ENCODE measurements at places on chromosomes 2 and 18.

- peak; percentile 31 for DNase-seq
Measured at GRCh38 chr2:222024932-222025880, 273.6 kb downstream of the PAX3 start.

DNA sequence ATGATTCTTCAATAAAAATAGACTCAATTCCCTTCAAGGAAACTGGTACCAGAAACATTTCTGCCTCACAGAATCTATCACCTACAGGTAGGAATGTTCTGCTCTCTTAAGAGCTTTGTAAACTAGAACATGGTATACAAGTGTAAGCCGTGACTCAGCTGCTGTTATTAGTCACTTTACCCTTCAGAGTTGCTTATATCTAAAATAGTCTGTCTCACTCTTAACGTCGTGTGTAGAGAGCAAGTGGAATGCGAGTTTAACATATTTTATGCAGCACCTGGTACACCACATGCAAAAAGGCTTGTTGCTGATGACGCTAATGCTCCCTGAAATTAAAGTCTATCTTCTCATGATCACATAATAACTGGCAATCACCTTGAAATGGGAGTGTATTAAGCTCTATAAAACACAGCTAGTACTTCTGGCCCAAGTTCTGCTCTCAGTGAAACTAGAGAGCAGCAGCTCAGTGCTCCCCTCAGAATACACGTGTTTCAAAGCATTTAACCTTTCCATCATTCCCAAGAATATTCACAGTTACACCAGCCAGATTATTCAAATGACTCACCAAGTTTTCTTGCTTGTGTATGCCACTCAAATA is 420.0 kb downstream of the ZEB2 start:
- DNase-seq = no peak

- DNase-seq = no peak
Measured at GRCh38 chr2:218853766-218854165, 5.8 kb upstream of the WNT6 start.

GRCh38 chr18:61851940-61852451 is 40.8 kb downstream of the RNF152 start:
- DNase-seq = no peak

- no peak for DNase-seq
Measured at GRCh38 chr2:127847931-127848330, 10.0 kb downstream of the POLR2D start.

DNA sequence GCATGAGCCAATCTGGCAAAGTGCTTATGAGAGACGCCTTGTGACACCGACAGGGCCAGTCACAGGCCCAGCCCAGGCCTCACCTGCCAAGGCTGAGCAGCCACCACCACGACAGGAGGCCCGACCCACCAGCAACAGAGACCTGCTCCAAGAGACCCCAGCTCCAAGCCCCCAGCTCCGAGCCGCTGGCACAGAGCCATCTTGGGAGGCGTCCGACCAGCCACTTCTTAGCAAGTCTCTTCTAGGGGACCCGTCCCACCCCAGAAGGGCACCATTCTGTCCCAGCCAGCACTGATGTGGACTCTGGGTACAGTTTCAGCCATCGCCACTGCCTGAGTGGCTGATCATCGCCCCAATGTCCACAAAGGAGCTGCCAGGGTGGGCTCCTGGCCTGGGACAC is 290.7 kb upstream of the SALL3 start:
- DNase-seq = no peak

DNA sequence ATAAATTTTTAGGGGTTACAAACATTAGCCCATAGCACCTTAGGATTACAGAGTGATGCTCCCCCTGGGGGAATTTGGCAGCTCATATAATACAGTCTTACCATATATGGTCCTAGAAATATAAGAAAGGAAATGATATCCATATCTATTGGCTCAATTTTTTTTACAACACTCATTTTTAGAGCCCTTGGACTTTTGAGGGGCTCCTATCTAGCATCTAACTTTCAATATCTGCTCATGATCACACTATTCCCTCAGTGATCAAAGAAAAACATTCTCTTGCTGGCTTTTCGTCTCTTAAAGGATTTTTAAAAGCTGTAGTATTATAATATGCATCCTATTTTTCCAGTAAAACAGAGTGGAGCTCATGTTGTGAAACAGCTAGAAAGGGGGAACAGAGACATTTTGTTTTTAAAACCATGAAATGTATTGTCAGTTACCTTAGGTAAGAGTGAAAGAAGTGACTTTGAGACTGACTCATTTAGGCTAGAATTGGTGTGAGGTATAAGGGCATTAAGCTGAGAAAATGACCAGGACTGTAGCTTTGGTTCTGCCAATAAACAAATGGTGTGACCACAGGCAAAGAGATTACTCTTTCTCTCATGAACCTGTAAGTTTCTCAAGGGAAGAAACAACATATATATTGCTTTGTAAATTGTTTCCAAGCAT is 65.8 kb downstream of the ALPK2 start:
- no peak for DNase-seq

DNA sequence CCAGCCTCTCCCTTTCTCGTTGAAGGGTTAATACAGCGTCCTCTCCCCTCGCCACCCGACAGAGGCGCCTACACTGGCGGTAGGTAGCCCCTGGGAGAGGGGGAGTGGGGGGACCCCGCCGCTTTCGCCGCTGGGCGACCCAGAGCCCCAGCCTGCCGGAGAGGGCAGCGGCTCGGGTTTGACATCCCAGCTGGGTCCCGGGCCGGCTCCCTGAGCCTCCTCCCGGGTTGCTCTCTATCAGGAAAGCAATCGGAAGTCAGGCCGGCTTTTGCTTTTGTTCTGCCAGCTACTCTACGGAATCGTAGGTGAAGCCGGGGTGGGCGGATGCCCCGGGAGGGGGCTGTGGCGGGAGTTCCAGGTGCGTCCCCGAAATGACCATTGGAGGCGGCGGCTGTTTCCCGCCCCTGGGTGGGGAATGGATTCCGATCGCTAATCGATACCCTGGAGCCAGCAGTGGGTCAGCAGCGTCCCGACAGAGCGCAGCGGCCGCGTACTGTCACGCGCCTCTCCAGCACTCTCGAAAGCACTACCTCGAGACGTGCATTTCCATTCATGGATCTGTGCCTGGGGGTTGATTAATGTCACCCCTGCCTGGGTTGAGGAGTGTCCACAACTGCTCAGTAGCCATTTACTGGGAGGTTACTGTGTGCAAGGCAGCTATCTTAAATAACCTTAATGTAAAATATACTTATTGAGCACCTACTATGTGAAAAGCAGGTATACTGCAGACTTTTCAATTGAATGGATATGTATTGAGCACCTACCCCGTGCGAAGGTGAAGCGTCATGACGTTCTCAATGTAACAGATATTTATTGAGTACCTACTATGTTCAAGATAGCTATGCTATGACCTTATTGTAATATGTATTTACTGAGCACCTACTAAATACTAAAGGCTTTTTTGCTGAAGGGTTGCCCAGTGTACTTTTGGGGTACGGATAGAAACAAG is 1.1 kb downstream of the MAPK4 start:
- no peak for DNase-seq

DNA sequence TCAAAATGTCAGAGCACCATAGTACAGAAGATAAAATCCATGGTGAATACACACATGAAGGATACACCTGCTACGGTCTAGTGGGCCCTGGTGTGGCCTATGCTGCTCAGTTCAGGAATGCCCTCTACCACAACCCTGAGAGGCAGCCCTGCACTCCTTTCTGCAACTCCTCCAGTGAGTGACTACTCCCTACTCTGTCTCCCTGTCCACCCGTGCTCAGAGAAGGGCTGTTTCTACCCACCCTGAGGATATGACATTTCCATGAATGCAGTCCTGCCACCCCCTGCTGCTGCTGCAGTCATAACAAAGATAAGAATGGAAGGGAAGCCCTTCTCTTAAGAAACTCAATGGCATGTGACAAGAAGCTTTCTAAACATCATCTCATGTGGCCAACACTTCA is 137.0 kb downstream of the EN1 start:
- DNase-seq = no peak

DNA sequence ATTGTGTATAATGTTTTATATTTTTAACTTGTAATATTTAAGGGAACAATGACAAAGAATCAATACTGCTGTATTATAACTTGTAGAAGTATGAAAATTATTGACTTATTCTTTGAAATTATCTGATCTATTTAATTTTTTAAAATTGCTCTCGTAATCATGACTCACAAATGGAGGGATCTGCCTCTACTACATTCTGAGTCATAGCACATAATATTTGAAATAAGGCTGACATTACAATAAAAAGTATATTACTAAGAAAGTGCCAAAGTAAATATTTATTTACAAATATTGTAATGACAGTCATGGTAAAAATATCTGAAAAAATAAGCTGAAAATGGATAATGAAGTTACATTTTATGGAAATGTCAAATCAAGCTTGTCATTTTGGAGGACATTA is 1144.6 kb upstream of the CDH2 start:
- DNase-seq = no peak

GRCh38 chr18:42509750-42510415 is 554.8 kb downstream of the PIK3C3 start:
- no peak for DNase-seq

- DNase-seq = no peak
Measured at GRCh38 chr2:192357217-192357616, 162.5 kb upstream of the TMEFF2 start.

GRCh38 chr2:207662203-207662602 is 37.0 kb upstream of the METTL21A start:
- DNase-seq = no peak

DNA sequence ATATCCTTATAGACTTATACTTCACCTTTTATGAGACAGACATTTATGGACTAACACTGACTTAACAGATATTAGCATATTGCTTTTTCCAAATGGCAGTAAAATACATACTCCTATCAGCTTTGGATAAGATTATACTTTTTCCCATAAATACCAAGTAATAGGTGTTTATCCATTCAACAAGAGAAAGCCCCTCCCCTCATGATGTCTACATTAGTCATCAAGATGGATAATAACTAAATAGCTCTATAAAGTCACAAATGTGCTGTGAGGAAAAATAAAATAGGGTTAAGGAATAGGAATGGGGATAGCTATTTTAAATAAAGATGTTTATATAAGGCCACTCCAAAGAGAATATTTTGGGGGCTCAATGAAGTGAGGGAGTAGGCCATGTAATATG is 39.4 kb downstream of the CSRNP3 start:
- no peak for DNase-seq

GRCh38 chr2:137659616-137660015 is 304.7 kb upstream of the HNMT start:
- peak; percentile 12 for DNase-seq

DNA sequence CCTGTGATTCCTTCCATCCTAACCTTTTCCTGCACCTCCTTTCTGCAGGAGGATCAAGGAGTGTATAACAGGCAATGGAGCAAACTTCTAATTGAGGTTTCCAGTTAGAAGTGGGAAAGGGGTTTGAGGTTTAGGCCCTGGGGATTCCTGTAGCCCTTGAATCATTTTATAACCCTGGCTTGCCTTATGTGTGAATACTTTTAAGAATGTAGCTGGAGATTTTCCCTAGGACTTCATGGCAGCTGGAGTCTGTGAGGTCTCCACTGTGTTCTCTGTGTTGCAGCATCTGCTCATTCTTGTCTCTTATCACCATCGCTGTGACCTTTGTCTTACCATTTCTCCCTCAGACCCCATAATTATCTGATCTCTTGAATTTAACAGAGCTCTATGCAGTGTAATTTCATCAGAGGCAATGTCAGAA is 370.2 kb upstream of the SLC14A2 start:
- no peak for DNase-seq

DNA sequence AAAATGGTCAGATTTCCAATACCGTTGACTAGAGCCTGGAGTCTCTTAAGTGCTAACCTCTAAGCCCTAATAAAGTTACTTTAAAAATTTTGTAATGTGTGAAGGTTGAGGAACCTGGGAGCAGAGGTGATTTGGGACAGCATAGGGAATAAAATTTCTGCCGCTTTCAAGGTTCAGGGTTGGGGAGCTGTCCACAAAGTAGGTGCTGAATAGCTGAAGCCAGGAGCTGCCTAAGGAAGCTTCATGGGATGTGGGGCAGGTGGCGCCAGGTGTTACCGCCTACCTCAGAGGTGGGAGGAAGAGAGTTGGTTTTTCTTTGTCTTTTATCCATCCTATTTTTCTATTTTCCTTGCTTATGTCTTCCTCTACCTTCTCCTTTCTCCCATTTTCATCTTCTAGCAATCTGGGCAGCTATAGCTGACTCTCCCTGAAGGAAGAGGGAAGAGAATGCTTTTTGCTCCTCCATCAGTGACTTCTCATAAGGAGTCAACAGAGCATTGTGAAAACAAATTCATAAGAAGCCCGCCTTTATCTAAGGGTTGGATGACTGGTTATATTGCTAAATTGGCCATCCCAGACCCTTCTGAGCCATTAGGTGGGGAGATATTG is 178.7 kb downstream of the CLIP4 start:
- peak; percentile 19 for DNase-seq

GRCh38 chr2:47043142-47043890 is 111.8 kb downstream of the STPG4 start:
- DNase-seq = peak; percentile 79

GRCh38 chr2:86623043-86623493 is 597 bp downstream of the RNF103 start:
- DNase-seq = no peak

DNA sequence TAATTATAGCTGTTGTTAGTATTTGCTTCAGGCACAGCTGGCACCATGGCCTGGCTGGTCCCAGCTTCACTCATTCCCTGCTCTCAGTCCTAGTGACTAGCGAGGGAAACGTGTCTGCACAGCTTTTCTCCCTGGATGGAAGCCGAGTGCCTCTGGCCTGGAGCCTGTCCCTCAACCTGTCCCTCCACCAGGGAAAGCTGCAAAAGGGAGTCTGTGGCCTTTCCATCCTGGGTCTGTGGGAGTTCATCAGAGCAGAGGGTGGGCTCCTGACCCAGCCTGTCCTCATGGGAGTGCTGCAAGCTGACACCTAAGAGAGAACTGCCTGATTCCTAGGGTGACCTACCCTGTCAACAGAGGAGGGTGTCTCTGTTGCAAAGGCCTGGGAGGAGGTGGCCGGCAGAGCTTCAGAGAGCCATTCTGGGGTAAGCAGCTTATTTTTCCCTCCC is 118.3 kb downstream of the CAPN13 start:
- DNase-seq = no peak

DNA sequence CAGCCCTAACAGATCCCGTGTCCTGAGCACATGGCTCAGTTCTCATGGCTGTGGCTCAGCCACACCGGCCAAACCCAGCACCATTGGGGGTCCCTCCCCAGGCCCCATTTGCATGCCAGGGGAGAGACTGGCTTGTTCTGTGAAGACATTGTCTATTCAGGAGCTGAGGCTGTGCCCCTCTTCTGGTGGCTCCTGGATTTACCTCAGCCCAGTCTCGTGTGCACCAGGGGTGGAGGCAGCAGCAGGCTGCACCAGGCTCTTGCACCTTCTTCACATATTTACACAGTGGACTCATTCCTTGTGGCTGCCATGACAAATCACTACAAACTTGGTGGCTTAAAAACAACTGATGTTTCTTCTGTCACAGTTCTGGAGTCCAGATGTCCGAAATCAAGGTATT is 92.4 kb upstream of the ITGA6 start:
- no peak for DNase-seq

GRCh38 chr2:237473878-237474441 is 13.1 kb upstream of the MLPH start:
- DNase-seq = no peak

GRCh38 chr2:236618370-236618769 is 48.7 kb downstream of the ACKR3 start:
- no peak for DNase-seq
